ENCODE measurements at places on chromosomes 2 and 18. TPM values are rescaled to one million over a fixed set of nuclear protein-coding genes. Genes with fewer than 3 reads are reported as not detected.

DNA sequence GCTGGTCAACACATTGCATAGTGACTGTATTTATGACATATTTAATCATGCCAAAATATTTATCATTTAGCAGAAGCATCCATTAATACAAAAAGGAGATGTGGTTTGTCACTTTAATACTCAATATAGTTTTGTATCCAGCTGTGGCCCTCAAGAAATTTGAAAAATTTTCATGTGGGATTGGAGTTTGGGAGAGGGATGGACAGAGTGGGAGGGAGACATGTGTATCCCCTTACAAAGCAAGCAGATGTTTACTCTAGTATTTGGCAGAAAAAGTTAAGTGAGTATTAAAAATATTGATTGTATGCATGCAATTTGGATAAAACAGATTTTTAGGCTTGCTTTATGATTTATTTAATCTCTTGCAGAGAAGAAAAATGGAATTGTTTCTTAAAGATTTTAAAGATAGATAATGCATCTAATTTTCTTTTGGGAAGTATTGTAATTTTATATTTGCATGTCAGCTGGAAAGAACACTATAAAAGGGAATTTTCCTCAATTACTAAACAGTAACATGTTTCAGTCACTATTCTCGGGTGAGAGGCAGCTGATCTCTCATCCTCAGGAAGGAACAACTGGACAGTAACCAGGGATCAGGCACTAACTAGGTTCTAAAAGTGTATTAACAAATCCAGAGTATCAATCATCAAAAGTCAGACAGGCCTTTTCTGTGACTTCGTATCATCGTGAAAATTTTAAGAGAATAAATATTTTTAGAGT lies 1184.7 kb upstream of the NXPH2 start:
- DNase-seq: no peak

GRCh38 chr2:26945991-26946750 lies 24.3 kb upstream of the MAPRE3 start:
- DNase-seq: no peak

GRCh38 chr2:15038366-15039364 lies 406.1 kb downstream of the LRATD1 start:
- DNase-seq: no peak

Gene NAT8
- total RNA-seq: not detected

Gene RUFY4
- not detected for total RNA-seq

Gene PMAIP1
- 2.2 TPM for total RNA-seq

Gene FOXD4L1
- total RNA-seq: 0.32 TPM
